GM23338 (cell line): ENCODE measurements at places on chromosomes 12 and 14.

DNA sequence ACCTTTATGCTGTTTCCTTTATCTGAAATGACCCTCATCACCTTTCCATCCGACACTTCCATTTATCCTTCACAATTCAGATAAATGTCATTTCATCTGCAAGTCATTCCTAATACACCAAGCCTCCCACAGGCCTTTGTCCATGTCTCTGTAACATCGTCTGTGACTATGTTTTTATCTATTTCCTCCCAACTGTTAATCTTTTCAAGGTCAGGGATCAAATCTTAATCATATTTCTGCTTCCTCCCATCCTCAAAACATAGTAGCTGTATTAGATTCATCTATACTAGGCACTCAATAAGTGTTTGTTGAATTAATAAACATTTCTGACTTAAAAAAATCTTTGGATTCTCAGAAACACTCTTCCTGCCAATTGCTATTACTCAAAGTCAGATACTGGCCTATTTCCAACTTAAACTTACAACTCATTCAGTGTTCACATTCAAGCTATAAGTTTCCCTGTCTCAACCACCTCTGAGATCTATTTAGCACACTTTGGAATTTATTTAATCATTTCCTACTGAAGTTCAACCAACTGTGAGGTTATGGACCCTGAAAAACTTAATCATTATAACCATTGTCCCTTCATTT, 100.2 kb upstream of the ALX1 start:
- no peak for DNase-seq

GRCh38 chr12:109637348-109637747, 63.8 kb downstream of the MVK start:
- DNase-seq, result peak; percentile 34

- no peak for DNase-seq
Observed at GRCh38 chr12:31815096-31815495, 86.3 kb upstream of the AMN1 start.

DNA sequence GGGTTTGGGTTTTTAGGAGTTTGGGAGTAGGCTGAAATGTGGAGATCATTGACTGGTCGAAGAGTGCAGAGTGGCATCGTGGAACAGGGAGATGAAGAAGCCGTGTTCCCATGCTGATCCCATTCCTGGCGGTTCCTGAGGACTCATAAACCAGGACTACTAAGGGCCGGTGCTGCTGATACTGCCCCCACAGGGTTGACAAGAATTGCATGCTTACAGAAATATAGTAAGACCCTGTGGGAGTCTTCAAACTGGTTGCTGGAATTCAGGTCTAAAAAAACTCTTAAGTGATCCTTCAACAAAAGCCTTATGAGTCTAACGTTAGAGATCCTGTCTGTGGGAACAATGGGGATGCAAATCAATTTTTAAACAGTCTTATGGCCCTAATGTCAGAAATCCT, 64.0 kb upstream of the ARHGAP5 start:
- peak; percentile 75 for DNase-seq

- DNase-seq, result no peak
Observed at GRCh38 chr14:20997115-20997514, 2.0 kb upstream of the SLC39A2 start.

- DNase-seq, result no peak
Observed at GRCh38 chr12:68915055-68915454, 17.9 kb downstream of the CPM start.

GRCh38 chr14:67137744-67138371, 51.4 kb upstream of the GARIN2 start:
- peak; percentile 43 for DNase-seq

DNA sequence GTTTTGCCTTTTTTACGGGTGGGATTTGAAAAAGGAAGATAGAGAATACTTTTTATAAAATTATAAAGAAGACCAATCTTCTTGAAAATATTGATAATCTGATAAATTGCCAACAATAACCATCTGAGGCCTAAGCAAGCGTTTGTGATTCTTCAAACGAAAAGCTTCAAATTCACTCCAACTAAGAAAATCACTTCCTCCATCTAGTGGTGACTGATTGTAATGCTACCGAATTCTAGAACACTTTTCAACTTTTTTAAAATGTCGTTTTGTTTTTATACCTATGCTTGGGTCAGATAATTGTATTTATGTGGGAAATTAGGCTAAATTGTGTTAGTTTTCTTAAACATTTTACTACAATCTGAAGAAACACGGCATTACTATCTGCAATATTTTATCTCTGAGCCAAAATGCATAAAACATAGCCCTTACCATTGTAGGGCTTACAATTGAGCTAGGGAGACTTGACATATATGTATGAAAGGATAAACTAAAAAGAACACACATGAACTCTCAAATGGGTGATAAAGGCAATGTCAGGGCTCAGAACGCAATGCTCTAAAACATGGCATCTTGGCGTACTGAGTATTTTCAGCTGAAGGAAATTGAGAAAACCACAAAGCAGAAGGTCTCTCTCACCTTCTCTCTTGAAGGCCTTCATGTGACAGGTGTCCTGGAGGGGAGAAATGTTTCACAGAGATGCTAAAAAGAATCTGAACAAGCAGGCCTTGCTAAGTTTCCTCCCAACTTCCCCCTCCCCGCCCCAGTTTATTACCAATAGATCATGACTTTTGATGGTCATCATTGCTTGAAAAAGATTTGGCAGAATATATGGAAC, 36.8 kb upstream of the G2E3 start:
- DNase-seq, result peak; percentile 76

GRCh38 chr12:104340925-104341611, 37.5 kb downstream of the EID3 start:
- DNase-seq, result no peak

- DNase-seq, result no peak
Observed at GRCh38 chr14:49857427-49858003, 4.9 kb upstream of the NEMF start.

GRCh38 chr12:92134638-92135274, 10.9 kb downstream of the BTG1 start:
- DNase-seq, result no peak

DNA sequence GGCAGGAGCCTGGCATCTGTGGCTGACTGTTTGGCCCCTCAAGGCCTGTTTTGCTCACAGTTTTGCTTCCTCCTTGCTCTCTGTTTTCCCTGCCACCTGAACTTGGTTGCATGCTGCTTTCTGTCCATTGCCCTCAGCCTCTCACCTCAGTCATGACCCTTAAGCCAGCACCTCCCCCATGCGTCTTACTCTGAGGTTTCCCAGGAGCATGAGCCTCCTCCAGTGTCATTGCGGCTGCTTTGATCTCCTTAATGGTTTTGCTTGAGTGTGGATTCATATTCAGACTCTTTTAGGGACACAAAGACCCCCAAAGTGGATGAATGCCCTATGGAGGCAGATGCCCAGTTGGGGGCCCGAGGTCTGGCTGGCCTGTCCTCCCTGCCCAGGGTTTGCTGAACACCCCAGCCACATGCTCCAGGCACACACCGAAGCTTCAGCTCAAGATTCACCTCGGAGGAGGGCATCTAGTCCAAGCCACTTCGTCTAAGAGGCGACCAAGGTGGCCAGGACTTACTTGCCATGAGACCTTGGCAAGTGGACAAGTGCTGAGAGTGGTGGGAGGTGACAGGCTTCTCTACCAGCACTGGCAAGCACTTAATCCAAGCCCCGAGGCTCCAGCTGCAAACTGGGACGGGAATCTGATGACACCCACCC, 95.4 kb upstream of the DIO3 start:
- no peak for DNase-seq

DNA sequence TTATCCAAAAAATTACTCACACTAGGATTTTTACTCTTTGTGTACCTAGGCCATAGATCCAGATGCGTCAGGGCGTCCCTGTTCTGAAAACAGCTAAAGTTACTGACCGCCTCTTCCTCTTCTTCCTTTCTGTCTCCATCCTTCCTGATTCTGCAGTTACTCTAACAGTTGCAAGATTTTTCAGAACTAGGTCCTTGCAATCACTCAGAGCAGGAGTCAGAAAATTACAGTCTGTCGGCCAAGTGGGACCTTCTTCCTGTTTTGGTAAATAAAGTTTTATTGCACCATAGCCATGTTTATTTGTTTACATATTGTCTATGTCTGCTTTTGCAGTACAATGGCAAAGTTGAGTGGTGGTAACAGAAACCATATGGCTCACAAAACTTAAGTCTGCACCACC, 25.6 kb upstream of the FGF6 start:
- no peak for DNase-seq

DNA sequence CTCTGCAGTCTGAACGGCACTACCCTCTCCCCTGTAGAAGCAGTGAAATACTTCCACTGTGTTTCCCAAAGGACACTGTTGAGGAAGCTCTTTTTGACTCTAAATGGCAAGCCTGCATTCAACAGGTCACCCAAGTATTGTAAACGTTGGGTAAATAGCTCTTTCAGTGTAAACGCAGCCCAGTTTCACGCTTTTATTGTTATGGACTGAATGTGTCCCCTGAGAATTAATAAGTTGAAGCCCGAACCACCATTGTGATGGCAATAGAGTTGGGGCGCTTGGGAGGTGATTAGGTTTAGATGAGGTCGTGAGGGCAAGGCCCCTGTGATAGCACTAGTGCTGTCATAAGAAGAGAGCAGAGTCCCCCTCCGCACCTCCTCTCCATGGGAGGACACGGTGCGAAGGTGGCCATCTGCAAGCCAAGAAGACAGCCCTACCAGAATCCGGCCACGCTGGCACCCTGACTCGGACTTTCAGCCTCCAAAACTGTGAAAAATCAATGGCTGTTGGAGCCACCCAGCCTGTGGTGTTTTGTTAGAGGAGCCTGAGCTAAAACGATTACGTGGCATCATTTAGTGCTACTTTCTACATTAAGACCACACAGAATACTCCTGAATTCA, 1.1 kb downstream of the SERPINA10 start:
- DNase-seq, result no peak

GRCh38 chr12:77407931-77408330, 342.6 kb upstream of the E2F7 start:
- no peak for DNase-seq

DNA sequence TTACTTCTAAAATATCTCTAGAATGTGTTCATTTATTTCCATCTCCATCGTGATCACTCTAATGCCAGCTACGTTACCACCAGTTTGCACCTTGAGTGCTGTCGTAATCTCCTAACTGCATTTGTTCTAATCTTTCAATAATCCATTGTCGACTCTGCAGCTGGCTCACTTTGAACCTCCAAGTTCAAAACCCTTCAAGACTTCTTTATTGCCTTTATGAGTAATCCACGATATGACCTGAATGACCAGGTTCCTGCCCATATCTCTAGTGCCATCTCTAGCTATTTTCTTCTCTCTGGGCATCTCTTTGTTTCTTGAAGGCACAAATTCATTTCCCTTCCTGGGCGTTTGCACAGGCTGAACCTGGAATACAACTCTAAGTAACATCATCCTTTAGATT, 76.7 kb downstream of the SRGAP1 start:
- DNase-seq, result no peak

GRCh38 chr14:36655963-36656686, 5.5 kb upstream of the PAX9 start:
- peak; percentile 91 for DNase-seq

- DNase-seq, result peak; percentile 71
Observed at GRCh38 chr12:43776498-43776897, 17.7 kb downstream of the IRAK4 start.

GRCh38 chr14:27392153-27392552, 794.3 kb upstream of the NOVA1 start:
- DNase-seq, result no peak

DNA sequence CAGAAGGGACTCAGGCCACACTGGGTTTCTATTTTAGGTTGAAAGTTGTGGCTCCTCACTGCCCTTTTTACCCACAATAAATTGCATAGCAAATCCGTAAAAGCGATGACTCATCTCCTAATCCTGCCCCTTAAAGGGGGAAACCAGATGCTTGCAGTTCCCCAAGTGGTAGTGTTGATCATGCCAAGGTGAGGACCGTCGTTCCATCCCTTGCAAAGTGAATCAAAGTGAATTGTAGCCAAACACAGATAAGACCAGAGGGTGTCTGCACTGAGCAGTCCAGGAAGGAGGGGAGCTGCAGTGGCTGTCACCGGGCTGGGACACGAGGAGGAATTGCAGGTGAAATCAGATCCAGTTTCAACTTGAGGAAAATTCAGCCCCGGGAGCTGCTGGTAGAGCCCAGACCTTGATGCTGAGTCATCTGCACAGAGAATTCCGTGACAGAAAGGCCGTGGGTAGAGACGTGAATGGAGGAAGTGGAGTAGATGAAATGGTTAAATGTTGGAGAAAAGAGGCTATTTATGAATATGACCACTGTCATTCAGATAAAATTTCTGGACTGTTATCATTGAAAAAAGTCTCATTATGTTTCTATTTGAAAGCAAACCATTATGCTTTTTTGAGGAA, 44.2 kb upstream of the MMP17 start:
- peak; percentile 79 for DNase-seq

DNA sequence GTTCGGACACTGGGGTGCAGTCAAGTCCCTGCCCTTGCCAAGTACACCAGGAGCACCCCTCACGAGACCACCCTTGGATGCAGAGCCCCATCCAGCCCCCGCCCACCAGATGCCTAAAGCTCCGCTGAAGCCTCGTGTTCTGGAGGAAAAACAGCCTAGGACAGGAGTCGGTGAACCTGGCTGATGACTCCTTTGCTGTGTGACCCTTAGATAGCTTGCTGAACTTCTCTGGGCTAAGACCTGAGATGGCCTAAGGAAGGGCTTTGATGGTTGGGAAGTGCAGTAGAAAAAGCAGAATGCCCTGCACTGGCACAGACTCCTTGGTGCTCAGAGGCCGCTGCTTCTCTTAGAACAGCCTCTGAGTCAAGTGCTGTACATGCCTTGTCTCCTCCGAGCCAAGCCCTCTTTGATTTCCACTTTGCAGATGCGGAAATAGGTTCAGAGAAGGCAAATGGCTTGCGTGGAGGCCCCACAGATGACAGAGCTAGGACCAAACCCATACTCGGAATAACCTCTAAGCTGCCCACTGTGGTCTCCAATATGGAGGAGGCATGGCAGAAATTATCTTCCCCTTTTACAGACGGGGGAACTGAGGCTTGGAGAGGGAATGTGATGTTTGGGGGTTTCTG, 52.3 kb downstream of the MVK start:
- DNase-seq, result no peak

GRCh38 chr12:106434526-106434925, 77.0 kb downstream of the POLR3B start:
- no peak for DNase-seq

- no peak for DNase-seq
Observed at GRCh38 chr12:128850400-128850799, 2.9 kb upstream of the GLT1D1 start.

DNA sequence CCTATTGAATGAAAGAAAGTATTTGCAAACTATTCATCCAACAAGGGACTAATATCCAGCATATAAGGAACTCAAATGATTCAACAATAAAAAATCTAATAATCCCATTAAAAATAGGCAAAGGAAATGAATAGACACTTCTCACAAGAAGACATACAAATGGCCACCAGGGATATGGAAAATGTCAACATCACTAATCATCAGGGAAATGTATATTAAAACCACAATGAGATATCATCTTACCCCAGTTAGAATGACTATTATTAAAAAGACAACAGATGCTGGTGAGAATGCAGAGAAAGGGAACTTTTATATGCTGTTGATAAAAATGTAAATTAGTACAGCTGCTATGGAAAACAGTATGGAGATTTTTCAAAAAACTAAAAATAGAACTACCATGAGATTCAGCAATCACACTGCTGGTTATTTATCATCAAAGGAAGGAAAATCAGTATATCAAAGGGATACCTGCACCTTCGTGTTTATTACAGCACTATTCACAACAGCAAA, 89.3 kb downstream of the GARIN6 start:
- DNase-seq, result no peak

GRCh38 chr12:57890191-57891115, 43.9 kb upstream of the CTDSP2 start:
- DNase-seq, result no peak
